GM23338 (cell line): ENCODE measurements at places on chromosomes 5 and 9.

GRCh38 chr9:123523845-123524244 is 167.8 kb downstream of the CRB2 start:
- H3K4me1 ChIP-seq: no peaks in the 10 kb centered on the region
- no peak for DNase-seq
- H3K36me3 ChIP-seq: no peaks in the 10 kb centered on the region
- no peak overlapping the region for H3K4me3 ChIP-seq
- no peak overlapping the region for H3K27ac ChIP-seq

GRCh38 chr5:127351418-127351817 is 60.8 kb downstream of the MEGF10 start:
- no peak overlapping the region for H3K4me3 ChIP-seq
- H3K36me3 ChIP-seq: no peaks in the 10 kb centered on the region
- no peaks in the 10 kb centered on the region; the same call in 1 of the 2 replicates for H3K4me1 ChIP-seq

GRCh38 chr5:62066761-62067277 is 239.2 kb upstream of the KIF2A start:
- H3K4me1 ChIP-seq: no peaks in the 10 kb centered on the region
- no peak for DNase-seq
- H3K27me3 ChIP-seq: no peaks in the 10 kb centered on the region
- H3K4me3 ChIP-seq: no peak overlapping the region
- no peaks in the 10 kb centered on the region for H3K36me3 ChIP-seq

DNA sequence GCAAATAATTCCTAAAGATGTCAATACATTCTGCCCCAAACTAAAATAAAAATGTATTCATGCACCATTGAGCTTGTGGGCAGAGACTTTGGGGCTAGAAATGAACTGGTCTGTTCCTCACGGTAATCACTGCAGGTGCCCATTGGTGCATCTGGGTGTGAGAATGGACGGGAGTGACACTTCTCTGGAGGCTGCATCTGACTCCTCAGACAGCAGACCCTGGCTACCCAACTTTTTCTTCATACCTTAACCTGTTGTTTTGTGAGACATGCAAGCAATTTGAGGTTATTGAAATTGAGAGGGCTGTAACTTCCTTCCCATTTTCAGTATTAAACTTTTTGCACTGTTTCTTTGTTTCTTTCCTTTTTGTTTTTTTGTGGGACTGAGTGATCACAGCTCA is 333.4 kb downstream of the ICE1 start:
- no peak for DNase-seq
- no peaks in the 10 kb centered on the region for H3K4me1 ChIP-seq
- H3K27ac ChIP-seq: no peak overlapping the region
- no peak overlapping the region for H3K4me3 ChIP-seq
- H3K27me3 ChIP-seq: no peaks in the 10 kb centered on the region

DNA sequence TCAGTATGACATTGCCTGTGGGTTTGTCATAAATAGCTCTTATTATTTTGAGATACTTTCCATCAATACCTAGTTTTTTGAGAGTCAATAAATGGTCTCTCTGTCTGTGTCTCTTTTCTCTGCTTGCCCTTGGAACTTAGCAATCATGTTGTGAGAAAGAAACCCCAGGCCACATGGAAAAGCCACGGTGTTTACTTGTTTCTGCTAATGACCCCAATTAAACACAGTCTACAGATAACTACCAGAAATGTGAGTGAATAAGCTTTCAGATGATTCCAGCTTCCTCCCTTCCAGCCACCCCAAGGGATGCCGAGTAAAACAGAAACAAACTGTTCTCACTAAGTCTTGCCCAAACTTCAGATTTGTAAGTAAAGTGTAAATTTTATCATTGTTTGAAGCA is 584.9 kb downstream of the MAT2B start:
- H3K27me3 ChIP-seq: no peaks in the 10 kb centered on the region
- H3K36me3 ChIP-seq: no peaks in the 10 kb centered on the region
- no peak overlapping the region for H3K27ac ChIP-seq
- no peak overlapping the region for H3K4me3 ChIP-seq

GRCh38 chr5:154060606-154061005 is 21.8 kb downstream of the MFAP3 start:
- H3K27ac ChIP-seq: no peak overlapping the region
- DNase-seq: no peak
- H3K36me3 ChIP-seq: no peaks in the 10 kb centered on the region
